ENCODE measurements at places on chromosomes 12 and 14.

GRCh38 chr12:32146074-32146873, 39.6 kb downstream of the BICD1 start:
- DNase-seq: no peak

- no peak for DNase-seq
These were observed 53.9 kb downstream of the EMP1 start for GRCh38 chr12:13250416-13250815.

DNA sequence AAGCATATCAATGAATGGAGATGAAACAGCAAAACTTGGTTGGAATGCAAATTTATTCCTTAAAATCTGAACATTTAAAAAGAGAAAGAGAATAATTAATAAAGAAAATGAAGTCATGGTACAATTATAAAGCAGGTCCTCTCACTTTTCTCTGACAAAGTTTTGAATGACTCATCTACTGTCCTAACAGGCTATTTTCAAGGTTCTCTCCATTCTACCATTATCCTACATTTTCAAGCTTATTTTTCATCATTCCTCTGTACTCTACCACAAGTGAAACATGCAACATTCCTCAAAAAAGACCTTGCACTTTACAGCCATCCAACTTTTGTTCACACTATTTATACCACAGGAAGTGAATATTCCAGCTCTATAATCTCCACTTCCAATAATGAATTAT, 36.9 kb upstream of the AP4S1 start:
- no peak for DNase-seq

- DNase-seq: no peak
These were observed 29.0 kb downstream of the PTPRQ start for GRCh38 chr12:80472911-80473500.

DNA sequence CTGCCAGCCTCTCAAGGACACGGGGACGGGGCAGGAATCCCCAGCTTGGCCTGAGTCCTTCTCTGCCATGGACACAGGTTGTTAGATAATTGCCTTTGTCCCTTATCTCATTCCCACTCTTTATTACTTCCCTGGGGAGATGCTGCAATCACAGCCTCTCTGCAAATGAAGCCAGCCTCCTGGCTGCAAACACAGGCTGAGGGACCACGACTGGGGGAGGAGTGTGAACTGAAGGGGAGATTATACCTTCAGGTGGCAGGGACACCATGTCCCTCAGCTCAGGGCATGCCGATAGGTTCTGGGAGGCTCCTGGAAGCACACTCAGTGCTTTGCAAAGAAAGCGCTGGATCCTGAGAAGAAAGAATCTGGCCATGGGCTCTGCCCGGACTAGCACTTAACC, 16.1 kb upstream of the CHGA start:
- DNase-seq: no peak
